ENCODE measurements at places on chromosomes 11 and 22.

DNA sequence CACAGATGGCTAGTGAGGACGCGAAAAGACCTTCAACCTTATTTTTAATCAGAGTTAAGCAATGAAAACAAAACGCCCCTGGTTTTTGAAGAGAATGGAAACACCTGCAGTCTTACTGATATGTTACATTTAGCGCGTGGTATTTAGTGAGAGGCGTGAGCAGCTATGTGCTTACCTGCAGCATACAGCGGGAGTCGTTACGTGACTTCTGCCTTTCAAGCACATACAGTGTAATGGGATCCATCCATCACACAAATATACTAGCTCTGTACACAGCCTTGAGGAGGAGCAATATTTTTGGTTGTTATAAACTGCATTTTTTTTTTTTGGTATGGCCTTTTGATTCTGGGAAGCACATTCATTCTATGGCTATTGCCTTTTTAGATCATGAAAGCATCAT, 5.5 kb downstream of the KRTAP5-2 start:
- no peak for DNase-seq

DNA sequence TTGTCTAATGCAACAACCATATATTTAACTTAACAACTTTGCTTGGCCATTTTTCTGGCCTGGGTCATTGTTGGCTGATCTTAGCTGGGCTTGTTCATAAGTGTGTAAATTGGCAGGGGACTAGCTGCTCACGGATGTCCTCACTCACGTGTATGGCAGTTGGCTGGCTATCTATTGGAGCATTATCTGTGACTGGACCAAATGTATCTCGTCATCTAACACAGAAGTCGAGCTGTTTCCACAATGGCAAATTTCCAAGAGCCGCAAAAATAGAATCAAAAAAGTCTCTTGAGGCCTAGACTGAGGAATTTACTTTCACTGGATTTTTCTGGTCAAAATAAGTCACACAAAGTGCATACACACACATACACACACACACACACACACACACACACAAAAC, 893.3 kb downstream of the FAM181B start:
- no peak for DNase-seq

- DNase-seq: no peak
Observed at GRCh38 chr11:114073007-114073827, 13.7 kb downstream of the ZBTB16 start.

GRCh38 chr22:44718418-44718817, 16.4 kb downstream of the PRR5 start:
- no peak for DNase-seq

GRCh38 chr11:119697445-119697844, 31.6 kb downstream of the NECTIN1 start:
- DNase-seq: no peak

- no peak for DNase-seq
Observed at GRCh38 chr11:61950035-61950547, at the start of gene BEST1. Gene BEST1, plus strand, starts transcription at chr11:61950351. Its CDS starts 1,456 bp downstream, at chr11:61951807.

GRCh38 chr22:46129390-46130041, 20.8 kb upstream of the PPARA start:
- DNase-seq: no peak

- DNase-seq: no peak
Observed at GRCh38 chr11:103987629-103988594, 48.5 kb upstream of the DDI1 start.

GRCh38 chr22:46087816-46088277, 62.5 kb upstream of the PPARA start:
- no peak for DNase-seq

GRCh38 chr11:73274722-73275380, 2.7 kb downstream of the P2RY6 start:
- no peak for DNase-seq

- DNase-seq: no peak
Observed at GRCh38 chr22:37080838-37081237, 28.7 kb downstream of the TMPRSS6 start.

GRCh38 chr11:123041185-123041584, 20.8 kb downstream of the HSPA8 start:
- no peak for DNase-seq

- DNase-seq: no peak
Observed at GRCh38 chr11:12285106-12285505, 92.3 kb upstream of the PARVA start.

- DNase-seq: no peak
Observed at GRCh38 chr11:253886-254270, 17.1 kb downstream of the PSMD13 start.

- DNase-seq: no peak
Observed at GRCh38 chr11:118142081-118142480, 10.5 kb downstream of the SCN4B start.

DNA sequence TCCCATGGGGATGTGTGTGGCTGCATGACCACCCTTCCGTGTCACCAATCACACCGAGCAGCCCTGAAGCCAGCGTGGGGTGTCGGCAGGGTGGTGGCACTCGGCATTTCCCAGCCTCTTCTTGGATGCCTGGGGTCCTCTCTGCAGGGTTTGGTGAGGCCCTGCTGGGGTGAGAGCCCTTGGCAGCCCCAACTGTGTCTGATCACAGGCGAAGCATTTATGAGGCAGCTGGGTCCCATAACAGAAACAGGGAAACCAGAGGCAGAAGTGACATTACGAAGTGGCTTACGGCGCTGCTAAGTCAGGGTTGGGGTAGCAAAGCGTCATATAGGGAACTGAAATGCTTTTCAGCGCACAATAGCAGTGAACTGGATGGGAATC, 92.3 kb upstream of the SEPTIN5 start:
- no peak for DNase-seq

DNA sequence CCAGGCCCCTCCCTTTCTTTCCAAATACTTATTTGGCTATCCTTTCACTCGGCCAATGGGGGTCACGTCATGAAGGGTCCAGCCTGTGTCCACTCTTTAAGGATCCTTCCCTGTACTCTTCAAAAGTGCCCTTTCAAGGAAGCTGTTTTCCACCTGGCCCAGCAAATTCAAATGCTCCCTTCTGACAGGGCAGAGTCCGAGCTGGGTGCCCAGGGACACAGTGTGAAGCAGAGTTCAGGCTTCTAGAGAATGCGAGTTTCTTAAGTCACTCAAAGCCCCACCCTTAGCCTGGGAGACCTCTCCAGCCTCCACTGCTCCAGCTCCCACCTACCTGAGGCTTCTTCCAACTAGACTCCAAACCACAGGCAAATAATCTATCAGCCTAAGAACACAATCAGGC, 5.5 kb upstream of the APOA1 start:
- no peak for DNase-seq

DNA sequence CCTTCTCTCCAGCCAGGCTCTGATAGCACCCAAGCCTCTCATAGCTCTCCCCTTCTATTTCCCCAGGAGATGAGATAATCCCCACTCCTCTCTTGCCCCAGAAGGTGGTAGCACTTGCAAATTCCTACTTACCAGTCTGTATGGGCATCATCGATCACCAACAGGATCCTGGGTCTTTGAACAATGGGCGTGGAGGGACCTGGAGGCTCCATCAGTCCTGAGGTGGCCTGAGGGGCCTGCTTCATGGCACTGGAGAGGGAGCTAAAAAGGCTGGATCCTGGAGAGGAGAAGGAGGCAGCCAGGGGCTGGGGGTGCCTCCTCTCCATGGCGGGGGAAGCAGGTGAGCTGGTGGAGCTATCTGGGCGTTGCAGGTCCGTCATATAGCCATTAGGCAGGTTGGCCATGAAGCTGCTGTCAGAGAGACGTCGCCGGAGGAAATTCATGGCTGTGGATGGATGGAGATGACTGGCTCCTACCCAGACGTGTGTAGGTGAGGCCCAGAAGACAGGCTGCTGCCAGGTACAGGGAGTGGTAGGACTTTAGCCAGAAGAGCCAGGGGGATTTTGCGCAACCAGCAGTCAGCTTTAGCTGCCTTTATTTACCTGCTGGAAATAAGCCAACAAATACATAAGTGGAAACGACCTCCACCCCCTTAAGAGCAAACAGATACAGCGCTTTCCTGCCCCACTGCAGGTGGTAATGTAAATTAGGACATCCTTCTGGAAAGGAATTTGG, 51.8 kb downstream of the SYN3 start:
- no peak for DNase-seq

- DNase-seq: no peak
Observed at GRCh38 chr11:111660822-111661221, 58.6 kb downstream of the SIK2 start.

DNA sequence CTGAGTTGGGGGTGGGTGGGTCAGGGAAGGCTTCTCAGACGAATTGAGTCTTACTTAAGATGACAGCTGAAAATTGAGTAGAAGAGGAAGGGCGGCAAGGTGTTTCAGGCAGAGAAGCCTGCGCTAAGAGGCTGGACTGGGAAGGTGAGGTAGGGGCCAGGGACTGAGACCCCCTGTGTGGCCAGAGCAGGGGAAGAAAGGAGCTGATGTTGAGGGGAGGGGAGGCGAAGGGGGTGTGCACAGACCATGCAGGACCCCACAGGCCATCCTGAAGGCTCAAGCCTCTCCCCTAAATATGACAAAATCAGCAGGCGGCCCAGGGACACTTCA, 40.6 kb upstream of the CREB3L1 start:
- no peak for DNase-seq

- DNase-seq: no peak
Observed at GRCh38 chr22:39171623-39172264, 19.3 kb upstream of the CBX7 start.

- DNase-seq: no peak
Observed at GRCh38 chr11:36478700-36479329, 31.3 kb downstream of the TRAF6 start.

DNA sequence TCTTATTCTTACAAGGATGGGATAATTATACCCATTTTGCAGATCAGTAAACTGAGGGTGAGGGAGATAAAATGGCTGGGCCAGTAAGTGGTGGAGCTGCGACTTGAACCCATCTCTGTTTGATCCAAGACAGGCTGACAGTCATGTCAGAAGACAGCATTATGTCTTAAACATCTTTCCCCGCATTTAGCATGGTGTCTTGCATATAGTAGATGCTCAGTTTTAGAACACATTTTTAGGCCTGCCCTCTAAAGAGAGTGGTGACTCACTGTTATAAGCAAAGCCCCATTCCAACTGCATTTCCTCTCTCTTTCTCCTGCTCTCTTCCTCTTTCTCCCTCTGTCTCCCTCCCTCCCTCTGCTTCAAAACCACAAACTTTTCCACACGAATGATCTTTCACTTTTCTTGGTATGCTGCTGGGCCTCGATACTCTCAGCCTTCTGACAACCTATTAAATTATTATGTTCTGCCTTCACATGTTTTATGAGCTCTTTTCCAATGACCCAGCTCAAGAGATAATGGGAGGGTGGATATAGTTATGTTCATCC, 25.2 kb downstream of the CWC15 start:
- DNase-seq: no peak

DNA sequence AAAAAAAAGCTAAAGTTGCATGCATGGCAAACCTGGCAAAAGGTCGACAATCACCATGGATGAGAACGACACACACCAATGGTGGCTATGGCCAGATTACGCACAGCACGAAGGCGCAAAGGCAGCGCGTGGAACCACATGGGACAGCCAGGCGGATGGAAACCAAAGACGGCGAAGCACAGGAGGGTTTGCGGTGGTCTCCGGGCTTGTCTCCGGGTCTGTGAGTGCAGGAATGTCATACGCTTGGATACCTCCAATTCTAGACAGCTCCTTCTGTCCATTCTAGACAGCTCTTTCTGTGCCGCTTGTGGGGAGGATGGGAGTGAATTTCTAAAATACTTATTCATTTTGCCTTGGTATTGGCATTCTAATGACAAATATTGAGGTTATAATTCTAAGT, 685.4 kb downstream of the BRD1 start:
- no peak for DNase-seq

DNA sequence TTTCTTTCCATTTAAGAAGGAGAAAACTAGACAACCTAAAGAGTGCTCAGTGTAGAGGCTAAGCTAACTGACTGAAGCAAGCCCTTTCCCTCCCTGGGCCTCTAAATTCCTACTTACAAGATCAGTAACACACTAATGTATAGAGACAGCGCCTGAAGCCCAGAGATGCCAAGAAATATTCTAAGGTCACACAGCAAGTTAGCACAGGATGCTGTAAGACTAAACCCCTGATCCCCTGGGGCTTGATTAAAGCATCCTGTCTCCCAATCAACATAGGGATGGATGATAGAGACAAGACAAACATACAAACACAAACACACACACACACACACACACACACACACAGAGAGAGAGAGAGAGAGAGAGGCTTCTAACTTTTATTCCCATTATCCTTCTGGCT, 5.6 kb downstream of the LARGE1 start:
- DNase-seq: no peak
